ENCODE measurements at places on chromosomes 13 and 19. TPM values are rescaled to one million over a fixed set of nuclear protein-coding genes. Genes with fewer than 3 reads are reported as not detected.

The APOE gene
- 503 TPM for total RNA-seq

DNA sequence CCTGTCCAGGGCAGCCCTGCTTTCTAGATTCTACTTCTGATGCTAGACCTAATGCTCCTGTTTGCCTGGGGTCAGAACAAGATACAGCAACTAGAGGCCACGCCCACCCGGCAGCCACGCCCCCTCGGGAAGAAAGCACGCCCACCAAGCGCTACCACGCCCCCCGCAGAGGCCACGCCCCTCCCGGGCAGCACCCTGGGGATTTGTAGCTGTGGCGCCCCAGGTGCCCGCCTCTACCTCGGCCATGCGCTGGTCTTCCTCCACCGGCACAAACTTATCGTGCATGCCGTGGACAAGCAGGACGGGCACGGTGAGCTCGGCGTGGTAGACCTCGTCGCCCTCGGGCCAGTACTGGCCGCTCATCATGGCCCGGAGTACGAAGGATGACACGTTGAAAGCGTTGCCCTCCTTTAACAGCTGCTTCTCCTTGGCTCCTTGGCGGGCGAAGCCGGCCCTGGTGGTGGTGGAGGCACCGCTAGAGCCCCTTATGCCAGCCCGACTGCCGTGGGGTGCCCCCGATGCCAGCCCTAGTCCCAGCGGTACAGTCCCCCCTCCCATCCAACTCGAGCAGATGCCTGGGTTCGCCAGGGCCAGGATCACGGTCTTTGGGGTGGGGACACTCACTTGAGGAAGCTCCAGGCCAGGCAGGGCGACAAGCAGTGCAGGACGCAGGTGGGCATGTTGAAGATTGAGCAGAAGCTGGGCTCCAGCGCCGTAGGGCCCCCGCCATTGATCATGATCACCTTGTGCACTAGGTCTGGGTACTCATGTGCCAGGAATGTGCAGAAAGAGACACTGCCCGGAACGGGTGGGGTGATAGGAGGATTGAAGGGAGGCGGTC is 9.0 kb downstream of the ABHD8 start:
- H3K36me3 ChIP-seq: no peaks in the 10 kb centered on the region
- no peaks in the 10 kb centered on the region for H3K27me3 ChIP-seq
- no peak for DNase-seq
- no peak overlapping the region for H3K27ac ChIP-seq
- H3K4me3 ChIP-seq: no peak overlapping the region

GRCh38 chr19:31354316-31354715 is 5.1 kb upstream of the TSHZ3 start:
- no peak overlapping the region for H3K4me3 ChIP-seq
- H3K4me1 ChIP-seq: no peaks in the 10 kb centered on the region
- no peak overlapping the region for H3K27ac ChIP-seq
- DNase-seq: no peak

DNA sequence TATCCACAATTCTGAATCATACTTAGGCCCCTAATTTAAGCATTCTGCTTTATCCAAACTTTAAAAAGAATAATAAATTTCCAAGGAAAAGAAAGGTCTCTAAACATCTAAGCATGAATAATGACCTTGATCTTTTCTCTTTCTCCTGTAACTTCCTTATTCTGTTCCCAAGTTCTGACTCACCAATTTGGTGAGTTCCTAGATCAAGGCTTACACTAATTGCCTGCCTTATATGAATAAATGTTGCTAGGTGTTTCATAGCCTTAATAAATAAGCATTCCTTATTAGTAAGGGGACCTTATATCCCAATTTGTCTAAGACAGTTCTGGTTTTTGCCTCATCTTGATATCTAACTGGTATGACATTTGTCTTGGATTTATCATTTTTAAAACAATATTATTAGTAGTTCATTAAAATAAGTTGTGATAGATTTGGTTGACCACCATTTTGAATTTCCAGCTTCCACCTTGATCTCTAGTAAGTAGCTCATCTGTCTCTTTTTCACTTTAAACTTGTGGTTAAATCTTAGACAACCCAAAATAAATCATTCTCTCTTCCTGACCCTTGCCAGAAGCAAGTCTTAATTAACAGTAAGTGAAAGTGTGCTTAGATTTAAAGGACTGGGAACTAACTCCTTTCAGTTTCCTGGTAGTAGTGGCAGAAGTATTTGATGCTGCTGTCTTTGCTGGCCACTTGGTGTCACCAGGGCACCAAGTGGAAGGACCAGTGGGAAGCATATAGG is 121.2 kb upstream of the MLNR start:
- no peak overlapping the region for H3K4me3 ChIP-seq
- DNase-seq: no peak
- no peaks in the 10 kb centered on the region for H3K27me3 ChIP-seq
- no peaks in the 10 kb centered on the region for H3K4me1 ChIP-seq

DNA sequence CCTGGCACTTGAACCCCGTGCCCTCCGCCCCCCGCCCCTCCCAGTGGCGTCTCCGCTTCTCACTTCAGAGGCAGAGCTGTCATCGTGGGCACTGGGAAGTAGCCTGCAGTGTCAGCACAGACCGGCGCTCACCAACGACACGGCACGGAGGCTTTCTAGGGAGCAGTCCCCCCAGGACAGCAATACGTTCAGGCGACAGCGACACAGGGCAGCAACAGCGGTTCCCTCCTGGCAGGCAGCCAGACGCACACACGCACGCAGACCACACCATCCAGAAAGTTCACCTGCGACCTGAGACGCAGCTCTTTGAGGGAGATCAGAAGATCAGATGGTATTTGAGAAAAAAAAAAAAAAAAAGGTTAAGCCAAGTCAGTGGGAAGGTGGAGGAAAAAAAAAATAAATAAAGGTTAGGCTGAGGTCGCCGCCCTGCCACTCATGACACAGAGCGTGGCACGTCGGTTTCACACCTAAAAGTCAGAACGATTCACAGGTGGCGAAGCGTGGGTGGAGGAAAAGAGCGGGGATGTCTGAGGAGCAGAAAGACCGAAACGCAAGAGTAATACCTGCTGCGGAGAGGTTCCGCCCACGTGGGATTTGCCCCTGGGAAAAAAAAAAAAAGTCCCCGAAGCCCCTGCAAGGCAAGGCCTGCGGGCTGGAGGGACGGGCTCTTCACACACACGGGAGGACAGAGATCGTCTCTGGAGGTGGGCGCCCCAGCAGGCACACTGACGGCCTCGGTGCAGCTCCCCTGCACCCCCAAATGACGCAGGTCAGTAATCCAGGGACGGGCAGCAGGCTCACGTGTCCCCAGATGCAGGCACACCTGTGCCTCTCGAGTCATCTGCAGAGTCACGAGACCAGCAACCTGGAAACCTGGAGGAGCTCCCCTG is 94.5 kb downstream of the GNG7 start:
- H3K4me3 ChIP-seq: no peak overlapping the region
- DNase-seq: no peak
- H3K27me3 ChIP-seq: no peaks in the 10 kb centered on the region
- H3K36me3 ChIP-seq: no peaks in the 10 kb centered on the region
- no peak overlapping the region for H3K27ac ChIP-seq
- no peaks in the 10 kb centered on the region for H3K4me1 ChIP-seq

DNA sequence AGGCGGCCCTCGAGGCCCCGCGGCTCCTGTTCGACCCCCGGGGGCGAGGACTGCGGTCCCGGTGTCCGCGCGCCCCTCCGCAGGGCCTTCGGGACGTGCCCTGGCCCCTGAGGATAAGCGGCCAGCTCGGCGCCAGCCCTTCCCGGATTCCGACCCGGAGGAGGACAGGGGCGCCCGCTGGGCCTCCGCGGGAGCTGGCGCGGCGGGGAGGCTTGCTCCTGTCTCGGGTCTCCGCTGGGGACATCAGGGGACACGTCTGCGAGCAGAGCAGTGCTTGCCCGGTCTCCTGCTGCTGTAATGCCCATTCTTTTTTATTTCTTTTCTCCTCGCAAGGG is 829 bp downstream of the B3GLCT start:
- H3K4me1 ChIP-seq: no peaks in the 10 kb centered on the region

Data from prostate gland (tissue), 2 donors.